ENCODE measurements at places on chromosomes 13 and 19.

DNA sequence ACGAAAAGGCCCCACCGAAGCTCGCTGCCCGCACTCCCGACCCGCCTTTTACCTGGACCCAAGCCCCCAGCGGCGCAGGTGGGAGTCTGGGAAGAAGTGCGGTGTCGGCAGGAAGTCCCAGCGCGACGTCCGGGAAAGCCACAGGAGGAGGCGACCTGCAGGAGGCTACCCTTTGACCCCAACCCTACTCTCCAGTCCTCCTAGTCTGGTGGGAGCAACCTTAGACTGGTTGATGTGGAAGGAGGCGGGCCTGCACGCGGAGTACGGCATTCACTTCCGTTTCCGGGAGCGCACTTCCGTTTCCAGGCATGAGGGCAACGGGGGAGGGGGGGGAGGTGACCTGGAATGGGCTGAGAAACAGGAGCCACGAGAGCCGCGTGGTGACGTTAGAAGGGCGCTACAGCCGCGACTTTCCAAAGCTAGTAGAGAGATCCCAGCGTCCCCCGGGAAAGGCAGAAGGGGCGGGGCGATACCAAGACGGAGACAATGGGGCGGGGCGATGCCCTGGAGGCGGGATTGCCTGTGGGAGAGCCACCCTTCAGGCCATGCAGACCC is 28.5 kb downstream of the ZNF266 start:
- no peak for DNase-seq

DNA sequence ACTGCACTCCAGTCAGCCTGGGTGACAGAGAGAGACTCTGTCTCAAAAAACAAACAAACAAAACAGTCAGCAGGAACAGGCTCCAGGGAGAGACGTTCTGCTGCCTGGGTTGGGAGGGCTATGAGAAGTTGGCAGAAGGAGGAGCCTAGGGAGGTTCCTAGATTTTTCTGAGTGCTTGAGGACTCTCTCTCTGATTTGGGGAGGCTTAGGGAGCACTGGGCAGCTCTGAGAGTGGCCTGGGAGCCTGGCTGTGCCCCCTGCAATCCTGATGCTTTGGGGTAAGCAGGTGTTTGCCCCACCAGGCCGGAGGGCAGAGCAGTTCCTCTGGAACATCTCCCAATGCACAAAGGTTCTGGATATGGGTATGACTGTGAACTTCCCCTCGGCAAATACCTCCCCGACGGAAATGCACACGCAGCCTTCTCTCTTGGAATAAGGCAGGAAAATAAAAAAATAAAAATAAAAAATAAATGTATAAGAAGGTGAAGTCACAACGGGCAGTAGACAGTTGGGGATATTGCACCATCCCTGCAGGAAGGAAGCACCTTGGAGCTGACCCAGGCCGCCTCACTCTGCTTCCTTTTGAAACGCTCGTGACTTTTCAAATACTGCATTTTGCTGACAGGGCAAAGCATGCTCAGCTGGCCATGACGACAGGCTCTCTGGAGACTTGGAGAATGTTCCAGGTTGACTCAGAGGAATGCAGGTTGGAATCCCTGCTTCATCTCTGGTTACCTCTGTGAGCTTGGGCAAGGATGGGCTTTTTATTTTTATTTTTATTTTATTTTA is 26.5 kb upstream of the HOMER3 start:
- no peak for DNase-seq

DNA sequence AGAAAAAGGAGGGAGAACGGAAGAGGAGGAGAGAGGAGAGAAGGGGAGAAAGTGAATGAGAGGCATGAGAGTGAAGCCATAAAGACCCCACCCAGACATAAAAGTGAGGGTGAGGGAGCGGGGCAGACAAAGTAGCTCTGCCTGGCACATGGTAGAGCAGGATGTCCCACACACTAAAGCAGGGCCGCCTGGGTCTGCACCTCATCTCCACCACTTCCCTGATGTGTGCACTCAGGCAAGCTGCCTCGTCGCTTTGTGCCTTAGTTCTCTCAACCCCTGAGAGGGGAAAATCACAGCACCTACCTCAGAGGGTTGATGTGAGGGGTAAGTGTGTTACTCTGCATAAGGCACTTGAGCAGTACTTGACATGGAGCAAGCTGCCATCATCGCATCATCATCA is 488.1 kb downstream of the COG6 start:
- no peak for DNase-seq

- no peak for DNase-seq
Measured at GRCh38 chr19:33471111-33471996, 50.2 kb downstream of the PEPD start.

- no peak for DNase-seq
Measured at GRCh38 chr13:93967286-93967685, 512.2 kb downstream of the DCT start.

DNA sequence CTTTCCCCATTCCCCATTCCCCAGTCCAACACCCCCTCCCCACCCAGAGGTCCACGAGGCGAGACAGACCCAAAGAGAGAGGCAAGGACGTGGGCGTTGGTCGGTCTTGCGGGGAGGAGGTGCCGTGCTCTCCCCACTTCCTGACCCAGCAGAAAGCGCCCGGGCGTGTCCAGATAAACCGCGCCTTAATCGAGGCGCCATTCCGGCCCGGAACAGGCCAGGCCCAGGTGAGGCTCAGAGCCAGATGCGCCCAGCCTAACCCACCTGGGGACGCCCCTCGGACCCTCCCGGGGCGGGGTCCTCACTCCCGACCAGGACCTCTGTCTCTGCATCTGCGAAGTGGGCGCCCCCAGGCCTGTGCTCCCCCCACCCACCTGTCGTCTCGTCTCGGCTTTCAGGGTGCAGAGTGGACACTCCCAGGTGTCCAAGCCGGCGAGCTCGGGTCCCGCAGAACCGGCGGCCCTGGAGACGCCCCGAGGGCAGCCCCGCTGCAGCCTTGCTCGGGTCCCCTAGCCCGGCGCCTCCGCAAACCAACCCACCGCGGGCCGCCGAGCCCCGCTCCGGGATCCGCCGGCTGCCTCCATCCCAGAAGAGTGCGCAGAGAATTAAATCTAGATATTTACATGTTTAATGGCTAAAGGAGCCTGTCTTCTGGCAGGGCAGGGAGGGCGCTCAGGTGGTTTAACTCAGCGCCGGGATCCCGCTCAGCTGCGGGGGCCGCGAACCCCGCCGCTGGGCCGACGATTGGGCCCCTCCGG is 5.0 kb upstream of the ONECUT3 start:
- DNase-seq: no peak

- peak; percentile 64 for DNase-seq
Measured at GRCh38 chr19:29680447-29680846, 15.2 kb downstream of the PLEKHF1 start.

- DNase-seq: no peak
Measured at GRCh38 chr13:26784704-26785639, 24.4 kb upstream of the GPR12 start.

- peak; percentile 20 for DNase-seq
Measured at GRCh38 chr19:4267101-4267900, 11.8 kb upstream of the SHD start.

GRCh38 chr19:48111280-48111679 is 663 bp upstream of the PLA2G4C start:
- DNase-seq: no peak

DNA sequence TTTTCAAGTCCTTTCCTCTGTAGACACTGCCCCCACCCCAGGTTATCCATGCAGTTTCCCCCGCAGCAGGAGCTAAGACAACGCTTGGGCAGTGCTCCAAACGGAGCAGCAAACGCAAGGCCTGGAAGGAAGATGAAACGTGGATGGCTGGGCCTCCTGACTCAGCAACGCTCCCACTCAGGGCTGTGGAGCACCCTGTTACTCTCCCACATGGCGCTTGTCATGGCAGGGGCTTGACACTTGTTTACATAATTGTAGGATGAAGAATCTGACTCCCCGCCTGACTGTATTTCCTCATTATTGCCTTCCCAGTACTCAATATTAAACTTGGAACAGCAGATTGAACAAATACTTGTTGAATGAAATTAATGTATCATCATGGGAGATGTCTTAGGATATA is 799 bp upstream of the C1QTNF9B start:
- no peak for DNase-seq

- DNase-seq: no peak
Measured at GRCh38 chr19:39145180-39145953, 19.8 kb downstream of the PAK4 start.

DNA sequence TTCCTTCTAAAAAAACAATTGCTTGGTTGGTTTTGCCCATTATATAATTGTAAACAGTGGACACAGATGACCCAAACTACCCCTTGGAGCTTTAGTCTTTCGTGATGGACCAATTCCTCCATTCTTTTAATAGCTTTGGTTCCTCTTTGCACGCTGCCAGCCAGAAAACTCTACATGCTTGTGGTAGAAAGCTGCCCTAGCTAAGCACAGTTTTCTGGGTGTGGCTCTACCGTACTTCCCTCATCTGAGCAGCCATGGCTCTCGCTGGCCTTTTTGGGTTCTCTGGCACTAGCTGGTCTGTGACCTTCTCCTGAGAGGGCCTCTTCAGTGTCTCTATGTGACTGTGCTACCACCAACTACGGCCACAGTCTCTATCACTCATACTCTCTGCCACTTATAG is 29.9 kb upstream of the CEBPA start:
- DNase-seq: no peak

GRCh38 chr13:39273953-39274738 is 235.9 kb downstream of the NHLRC3 start:
- DNase-seq: no peak

DNA sequence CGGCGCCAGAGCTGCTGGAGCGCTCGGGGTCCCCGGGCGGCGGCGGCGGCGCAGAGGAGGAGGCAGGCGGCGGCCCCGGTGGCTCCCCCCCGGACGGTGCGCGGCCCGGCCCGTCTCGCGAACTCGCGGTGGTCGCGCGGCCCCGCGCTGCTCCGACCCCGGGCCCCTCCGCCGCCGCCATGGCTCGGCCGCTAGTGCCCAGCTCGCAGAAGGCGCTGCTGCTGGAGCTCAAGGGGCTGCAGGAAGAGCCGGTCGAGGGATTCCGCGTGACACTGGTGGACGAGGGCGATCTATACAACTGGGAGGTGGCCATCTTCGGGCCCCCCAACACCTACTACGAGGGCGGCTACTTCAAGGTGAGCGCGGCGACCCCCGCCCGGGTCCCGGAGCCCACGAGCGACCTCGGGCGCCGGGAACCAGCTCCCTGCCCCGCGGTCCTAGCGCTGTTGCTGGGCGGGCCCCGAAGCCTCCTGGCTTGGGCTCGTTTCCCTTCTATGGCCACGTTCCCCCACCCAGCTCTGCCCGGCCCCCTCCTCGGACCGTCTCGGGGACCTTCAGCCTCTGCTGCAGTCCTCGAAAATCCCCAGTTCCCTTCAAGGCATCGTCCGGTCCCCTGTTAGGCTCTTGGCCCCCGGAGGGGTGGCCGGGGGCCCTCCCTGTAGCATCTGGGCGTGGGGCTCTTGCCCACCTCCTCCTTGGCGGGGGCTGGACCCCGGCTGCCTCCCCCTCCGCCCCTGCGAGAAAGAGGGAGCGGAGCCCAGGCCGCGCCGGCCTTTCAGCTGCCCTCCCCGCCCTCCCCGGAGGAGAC is at the start of gene CDC34:
TSS of gene CDC34 (plus strand) at position 8 of the 808 bp plus-strand sequence. CDS start at position 180, 172 bp downstream.
- no peak for DNase-seq

GRCh38 chr19:31350693-31351055 is 1.4 kb upstream of the TSHZ3 start:
- no peak for DNase-seq

DNA sequence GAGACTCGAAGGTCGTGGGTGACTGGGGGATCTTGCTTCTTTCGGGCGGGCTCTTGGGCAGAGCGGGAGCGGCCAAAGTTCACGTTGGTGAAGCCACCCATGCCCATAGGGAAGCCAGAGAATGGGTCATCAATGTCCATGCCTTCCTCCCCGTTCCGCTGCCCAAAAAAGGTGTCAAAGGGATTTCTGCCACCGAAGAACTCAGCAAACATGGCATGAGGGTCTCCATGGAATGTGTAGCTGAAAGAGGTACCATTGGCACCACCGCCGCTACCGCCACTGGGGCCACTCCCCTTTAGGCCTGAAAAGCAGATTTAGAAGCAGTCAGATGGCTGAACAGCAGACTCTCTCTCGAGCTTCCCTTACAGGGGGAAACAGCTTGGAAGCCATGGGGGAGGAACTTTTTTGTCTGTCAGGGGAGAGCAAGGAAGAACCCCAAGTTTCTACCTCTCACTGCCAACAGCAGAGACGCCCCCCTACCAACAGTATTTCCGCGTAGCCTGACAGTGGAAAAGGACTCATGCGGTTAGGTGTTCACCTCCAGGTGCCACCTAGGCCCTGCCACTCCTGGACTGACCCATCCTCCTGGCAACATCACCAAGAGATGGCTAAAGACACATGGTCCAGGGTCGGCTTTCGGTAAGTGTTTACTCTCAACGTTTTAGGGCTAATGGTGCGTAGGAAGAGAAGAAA is 1.3 kb downstream of the DNAJB1 start:
- DNase-seq: no peak

DNA sequence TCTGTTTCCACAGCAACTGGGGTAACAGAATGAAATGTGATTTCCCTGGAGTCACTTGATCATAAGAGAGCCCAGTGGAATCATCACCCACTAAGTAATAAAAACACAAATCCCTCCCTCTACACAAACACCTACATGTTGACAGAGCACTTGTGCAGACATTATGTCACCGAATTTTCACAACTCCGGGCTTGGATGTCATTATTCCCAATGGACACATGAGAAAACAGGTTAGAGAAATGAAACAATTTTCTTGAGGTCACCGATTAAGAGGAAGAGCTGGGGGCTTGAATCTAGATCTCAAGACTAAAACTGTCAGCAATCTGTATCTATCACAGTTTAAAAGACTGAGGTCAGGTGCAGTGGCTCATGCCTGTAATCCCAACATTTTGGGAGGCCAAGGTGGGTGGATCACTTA is 3.1 kb downstream of the XRCC1 start:
- no peak for DNase-seq

DNA sequence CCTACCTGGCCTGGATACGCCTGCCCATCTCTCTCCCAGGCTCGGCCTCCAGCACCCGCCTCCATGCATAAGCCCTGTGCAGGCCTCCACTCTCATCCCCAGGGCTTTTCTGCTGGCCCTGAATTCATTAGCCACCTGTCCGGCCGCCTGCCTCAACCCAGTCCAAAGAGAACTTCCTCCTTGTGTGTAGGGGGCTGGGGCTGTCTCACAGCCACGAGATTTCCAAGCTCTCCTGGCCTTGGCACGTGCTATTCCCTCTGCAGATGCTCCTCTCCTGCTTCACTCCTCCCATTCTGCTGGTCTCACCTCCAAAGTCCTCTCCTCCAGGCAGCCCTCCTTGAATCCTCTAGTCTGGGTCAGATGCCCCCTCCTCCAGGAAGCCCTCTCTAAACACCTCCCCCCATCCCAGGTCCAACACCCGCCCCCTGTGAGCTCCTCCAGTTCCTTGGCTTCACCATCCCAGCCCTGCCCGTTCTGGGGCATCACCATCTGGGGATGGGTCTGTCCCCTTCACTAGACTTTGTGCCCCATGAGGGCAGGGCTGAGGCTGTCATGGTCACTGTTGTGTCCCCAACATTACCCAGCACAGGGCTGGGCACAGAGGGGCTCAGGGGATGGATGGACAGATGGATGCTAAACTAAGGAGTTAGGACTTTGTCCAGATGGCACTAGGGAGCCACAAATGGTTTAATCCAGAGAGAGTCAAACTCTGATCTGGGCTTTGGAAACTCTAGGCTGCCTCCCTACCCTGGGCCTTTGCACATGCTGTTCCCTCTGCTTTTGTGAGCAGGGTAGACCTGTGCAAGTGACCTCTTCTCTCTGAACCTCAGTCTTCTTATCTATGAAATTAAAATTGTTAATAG is 14.8 kb downstream of the MEIS3 start:
- no peak for DNase-seq

All from stimulated activated CD8-positive, alpha-beta memory T cell treated with anti-CD3 and anti-CD28 coated beads, Interleukin-7, amount 100 ng/mL, for 1 hour (primary cell).